ENCODE measurements at places on chromosomes 7 and 10.

GRCh38 chr7:41378156-41378555 lies 324.7 kb downstream of the INHBA start:
- DNase-seq, result no peak

- no peak for DNase-seq
Observed at GRCh38 chr7:2010101-2010500, 222.6 kb downstream of the MAD1L1 start.

DNA sequence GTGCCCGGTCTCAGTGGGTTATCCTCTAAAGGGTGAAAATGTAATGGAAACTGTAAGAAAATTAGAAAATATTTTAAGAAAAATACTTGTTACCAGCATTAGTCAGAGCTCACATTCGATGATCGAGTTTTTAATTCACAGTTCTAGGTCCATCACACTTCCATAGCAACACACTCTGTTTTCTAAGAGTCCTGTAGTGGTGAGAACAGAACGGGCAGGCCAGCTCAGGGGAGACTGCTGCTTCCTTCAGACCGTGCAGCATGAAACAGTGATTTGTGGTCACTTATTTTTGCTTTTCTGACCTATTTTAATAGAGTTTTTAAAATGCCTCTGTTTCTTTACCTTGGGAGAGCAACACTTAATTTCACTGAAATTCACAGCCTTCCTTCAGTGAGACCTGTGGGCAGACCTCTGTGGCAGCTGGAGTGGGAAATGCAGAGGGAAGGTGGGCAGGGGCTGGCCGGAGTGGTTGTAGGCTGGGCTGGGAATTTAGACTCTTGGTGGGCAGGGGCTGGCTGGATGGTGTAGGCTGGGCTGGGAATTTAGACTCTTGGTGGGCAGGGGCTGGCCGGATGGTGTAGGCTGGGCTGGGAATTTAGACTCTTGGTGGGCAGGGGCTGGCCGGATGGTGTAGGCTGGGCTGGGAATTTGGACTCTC lies 1.5 kb downstream of the SUN1 start:
- DNase-seq, result no peak

GRCh38 chr7:92609921-92610518 lies 19.8 kb upstream of the FAM133B start:
- peak; percentile 22 for DNase-seq

DNA sequence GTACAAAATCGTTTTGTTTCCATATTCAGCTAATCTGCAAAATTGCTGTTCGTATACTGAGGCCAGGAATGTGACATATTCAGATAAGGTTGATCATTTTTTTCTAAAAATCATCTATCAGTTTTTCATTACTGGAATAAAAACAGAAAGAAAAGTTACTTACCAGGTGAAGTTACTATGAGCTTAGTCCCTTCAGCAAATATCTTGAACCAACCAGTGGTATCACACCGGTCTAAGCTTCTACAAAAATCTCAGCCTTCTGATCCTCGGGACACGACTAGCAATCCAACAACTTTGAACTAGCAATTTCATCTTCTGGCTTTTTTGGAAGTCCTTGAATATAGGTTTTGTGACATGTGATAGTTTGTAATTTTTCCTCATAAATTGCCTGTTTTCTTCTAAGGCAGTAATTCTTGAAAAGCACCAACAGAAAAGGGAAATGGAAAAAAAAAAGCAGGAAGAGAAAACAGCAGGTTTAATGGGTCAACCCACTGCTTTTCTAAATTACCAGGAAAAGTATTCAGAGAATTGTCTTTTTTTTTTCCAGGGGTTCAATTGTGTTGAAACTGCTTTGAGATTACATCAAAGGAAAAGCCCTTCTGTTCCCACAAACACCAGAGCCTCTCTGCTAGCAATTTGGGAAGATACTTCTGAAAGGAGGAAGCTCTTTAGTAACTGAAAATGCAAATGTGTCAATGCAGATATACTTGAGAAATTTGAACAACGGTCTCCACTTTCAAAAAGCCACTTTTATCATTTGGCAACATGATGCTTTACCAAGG lies 2.9 kb upstream of the TARP start:
- no peak for DNase-seq

DNA sequence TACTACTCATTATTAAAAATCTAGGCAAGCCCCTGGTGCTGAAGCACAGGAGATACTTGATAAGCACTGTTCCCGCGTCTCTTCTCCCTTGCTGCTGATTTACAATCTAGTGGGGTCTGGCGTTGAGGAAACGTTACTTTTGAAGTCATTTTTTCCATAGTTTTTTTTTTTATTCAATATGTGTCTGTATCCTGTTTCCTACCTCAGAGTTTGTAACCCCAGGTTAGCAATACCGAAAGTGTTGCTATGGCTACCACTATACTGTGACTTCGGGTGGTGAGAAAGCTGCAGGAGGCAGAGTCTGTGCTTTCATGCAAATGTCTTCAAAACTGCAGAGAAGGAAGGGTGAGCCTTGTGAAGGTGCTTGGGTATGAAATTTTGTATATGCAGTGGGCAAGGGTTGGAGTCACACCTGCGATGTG lies 458.8 kb upstream of the GHITM start:
- no peak for DNase-seq

GRCh38 chr10:59037018-59037389 lies 139.4 kb upstream of the PHYHIPL start:
- no peak for DNase-seq

GRCh38 chr10:79381804-79382221 lies 34.5 kb downstream of the PPIF start:
- DNase-seq, result no peak

DNA sequence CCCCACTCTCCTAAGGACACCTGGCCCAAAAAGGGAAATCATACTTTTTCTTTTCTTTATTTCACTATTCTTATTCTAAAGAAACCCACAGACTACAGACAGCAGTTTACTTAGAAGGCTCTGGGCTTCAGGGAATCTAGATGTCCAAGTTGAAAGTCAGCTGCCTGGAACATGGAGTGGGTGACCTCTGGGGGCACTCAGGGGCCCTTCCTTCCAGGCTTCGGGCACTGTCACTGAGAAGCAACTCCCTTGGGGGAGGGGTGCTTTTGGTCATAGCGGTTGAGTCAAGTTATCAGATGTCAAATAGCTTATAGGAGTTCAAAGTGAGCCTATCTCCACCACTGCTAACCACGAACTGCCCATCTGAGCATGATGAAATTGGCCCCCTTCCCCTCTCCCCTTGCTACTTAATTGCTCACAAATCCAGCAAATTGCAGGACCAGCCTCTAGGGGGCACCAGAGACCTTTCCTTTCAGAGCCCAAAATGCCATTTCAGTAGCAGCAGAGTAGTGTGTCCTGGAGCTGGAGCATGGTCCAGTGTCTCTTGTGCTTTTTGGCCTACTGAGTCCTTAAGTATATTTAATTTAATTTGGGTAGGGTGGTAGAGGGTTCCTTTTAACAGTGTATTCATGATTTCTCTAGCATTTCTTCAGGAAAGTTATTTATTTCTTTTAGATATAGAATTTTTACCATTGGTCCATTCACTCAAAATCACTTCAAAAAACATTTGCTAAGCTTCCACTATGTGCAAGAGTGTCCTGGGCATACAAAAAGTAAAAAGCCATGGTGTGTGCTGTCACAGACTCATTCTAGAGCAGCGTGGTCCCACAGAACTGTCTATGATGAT lies 463.8 kb downstream of the KCNMA1 start:
- no peak for DNase-seq

- no peak for DNase-seq
Observed at GRCh38 chr7:116579322-116579721, 54.5 kb downstream of the CAV1 start.

GRCh38 chr7:88115816-88116215 lies 104.0 kb downstream of the SRI start:
- DNase-seq, result no peak

DNA sequence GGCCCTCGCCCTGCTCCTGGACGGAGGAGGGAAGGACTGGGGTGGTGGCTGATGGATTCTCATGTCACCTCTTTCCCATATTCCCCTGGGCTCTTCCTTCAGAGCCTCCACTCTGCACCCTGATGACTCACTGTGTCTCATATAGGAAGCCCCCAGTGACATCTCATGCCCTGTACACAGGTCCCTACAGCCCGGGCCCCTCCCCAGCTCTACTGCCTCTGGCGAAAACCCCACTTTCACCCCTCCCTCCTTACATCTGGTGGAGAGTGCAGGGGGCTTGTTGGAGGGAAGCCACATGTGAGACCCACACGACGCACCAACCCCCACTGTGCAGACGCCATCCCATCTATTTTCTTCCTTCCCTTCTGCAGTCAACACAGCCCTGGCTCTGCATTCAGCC lies 72.8 kb upstream of the ZNF479 start:
- DNase-seq, result no peak

GRCh38 chr7:46603296-46603752 lies 682.3 kb upstream of the IGFBP3 start:
- DNase-seq, result no peak

GRCh38 chr7:27747589-27748368 lies 7.8 kb downstream of the TAX1BP1 start:
- no peak for DNase-seq

DNA sequence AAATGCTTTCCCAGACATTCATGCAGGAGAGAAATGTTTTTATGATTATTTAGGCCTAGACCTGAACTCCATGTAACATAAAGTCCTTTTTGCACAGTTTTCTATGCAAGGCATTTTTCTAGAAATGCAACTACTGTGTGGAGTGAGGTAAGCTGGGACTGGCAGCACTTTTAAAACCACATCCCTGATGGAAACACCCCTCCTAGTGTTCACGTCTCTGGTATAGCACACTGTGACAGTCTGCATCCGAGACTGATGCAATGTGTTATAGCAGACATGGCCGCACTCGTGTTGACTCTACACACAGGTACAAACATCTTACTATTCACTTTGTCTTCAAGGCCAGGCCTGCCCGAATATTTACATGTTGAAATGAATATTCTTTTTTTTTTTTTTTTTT lies 19.3 kb upstream of the ERCC6 start:
- no peak for DNase-seq

DNA sequence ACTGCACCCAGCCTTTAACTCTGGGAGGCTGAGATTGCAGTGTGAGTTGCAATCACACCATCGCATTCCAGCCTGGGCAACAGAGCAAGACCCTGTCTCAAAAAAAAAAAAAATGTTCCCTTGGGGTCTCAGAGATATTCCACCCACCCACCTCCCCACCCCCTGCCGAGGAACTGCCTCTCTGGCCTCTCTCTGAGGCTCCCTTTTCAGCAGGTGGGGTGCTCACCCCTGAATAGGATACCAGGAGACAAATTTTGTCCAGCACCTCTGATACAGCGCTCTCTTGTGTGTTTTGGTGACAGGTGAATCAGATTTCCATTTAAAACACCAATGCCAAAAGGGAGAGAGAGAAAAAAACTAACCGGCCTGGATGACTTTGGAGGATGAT lies 92.6 kb upstream of the KIF5B start:
- DNase-seq, result no peak

DNA sequence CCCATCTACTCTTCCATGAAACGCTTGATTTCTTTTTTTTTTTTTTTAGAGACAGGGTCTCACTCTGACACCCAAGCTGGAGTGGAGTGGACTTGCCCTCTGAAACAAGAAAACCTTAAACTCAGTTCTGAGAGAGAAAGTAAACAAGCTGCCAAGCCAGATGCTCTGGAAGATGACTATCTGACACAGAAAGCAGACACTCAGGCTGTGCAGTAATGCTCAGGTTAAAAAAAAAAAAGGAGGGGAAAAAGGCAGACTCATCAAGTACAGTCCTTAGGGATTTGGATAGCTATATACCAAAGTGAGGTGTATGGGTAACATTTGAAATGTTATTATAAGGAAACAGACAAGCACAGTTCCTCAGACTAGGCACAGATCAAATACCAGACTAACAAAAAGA lies 80.5 kb downstream of the IDE start:
- DNase-seq, result no peak

DNA sequence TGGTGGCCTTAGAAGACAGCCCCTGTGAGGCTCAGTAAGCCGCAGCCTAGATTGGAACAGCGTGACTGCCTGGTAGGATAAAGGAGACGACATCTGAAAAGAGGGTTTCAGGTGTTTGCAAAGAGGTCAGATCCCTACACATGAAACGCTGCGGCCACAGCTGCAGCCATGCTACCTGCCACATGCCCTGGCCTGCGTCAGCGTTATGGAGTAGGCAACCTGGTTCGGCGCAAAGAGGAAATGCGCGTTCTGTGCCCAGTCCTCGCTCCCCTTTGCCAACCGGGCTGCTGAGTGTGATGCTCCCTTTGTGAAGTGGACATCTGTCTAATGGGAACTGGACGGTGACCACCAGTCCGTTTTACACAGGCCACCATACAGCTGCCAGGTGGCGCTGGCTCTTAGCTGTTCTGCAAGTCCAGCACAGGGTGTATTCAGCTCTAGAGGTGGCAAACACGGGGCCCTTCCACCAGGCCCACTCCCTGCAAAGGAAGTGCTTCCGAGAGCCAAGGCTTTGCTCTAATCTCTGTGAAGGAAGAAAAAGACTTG lies 160.3 kb downstream of the CELF2 start:
- no peak for DNase-seq

- no peak for DNase-seq
Observed at GRCh38 chr7:96823274-96823673, 113.6 kb upstream of the SEM1 start.

DNA sequence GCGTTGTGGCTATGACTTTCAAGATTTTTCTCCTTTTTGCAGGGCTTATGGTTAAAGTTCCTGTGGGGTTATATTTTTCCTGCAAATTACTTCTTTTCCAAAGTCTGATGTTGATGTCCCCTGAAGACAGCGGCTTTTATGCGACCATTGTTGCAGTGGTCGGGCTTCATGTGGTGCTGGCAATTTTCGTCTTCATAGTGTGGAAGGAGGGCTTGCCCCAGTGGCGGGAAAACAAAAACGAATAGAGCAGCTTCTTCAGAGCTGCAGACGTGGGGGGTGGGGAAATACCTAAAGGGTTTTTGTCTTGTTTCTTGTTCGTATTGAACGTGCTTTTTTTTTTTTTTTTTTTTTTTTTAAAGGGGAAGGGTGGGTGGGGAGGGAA lies 53.8 kb downstream of the MCMBP start:
- DNase-seq, result no peak

GRCh38 chr7:77269360-77270093 lies 69.9 kb upstream of the FGL2 start:
- no peak for DNase-seq

DNA sequence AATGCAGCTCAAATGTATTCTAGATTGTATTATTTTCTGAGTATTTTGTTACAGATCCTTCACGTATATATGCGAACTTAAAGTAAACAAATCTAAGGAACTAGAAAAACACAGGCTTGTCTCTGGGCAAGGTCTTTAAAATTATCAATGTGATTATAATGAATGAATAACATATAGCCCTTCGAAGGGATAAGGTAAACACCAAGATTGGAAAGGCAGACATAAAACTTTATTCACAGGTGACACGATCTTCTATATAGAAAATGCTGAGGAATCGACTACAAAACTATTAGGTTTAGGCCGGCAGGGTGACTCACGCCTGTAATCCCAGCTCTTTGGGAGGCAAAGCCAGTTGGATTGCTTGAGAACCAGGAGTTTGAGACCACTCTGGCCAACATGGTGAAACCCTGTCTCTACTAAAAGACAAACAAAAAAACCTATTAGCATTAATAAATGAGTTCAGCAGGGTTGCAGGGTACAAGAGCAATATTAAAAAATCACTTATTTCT lies 80.4 kb downstream of the CNNM2 start:
- DNase-seq, result no peak
